ENCODE measurements at places on chromosomes 5 and 9.

DNA sequence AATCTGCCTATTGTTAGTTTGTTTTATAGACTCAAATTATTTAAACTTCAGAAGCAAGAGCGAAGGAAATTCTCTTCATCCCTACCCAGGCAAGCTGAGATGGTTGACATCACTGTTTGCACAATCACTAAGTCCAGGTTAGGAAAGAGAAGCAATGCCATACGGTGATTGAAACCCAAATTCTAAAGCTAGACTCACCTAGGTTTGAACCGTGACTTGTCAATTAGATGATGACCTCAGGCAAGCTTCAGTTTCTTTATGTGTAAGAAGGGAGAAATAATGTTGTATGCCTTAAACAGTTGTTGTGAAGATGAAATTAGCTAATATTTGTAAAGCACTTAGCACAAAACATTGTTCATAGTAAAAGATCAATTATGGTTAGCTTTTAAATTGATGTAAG, 96.5 kb upstream of the ANKRD55 start:
- no peak for DNase-seq

- no peak for DNase-seq
These were observed 13.0 kb upstream of the ABLIM3 start for GRCh38 chr5:149128023-149128875.

- DNase-seq = no peak
These were observed 31.5 kb upstream of the ADRB2 start for GRCh38 chr5:148794729-148795561.

- no peak for DNase-seq
These were observed 85.1 kb upstream of the TLX3 start for GRCh38 chr5:171223927-171224326.

DNA sequence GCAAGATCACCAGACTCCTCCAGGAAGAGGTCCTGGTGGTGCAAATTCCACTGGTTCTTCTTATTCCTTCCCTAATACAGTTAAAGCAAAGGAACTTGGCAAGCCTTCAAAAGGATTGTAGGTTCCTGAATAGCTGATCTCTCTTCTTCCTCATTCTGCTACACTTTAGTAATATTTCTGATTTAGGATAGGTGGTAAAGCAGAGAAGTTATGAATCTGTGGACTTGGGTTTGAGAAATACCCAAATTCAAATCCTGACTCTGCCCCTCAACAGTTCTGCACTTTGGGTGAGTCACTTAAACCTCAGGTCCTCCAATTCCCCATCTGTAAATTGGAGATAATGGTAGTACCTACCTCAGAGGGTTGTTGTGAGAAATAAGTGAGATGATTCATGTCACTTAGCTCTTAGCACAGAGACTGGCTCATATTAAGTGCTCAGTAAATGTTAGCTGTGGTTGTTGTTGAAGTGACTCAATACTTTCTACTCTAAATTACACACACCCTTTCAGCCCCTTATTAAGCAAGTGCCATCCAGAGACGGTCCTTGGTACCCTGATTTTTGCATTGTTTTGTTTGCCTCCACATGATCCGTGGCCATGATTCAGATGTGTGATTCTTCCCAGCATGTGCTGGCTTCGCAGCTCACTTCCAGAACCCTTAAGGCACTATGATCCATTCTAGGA, 5.2 kb downstream of the SH3RF2 start:
- no peak for DNase-seq
